ENCODE measurements at places on chromosomes 6 and 20.

- no peak for DNase-seq
Observed at GRCh38 chr6:10733151-10733715, 10.4 kb downstream of the TMEM14C start.

DNA sequence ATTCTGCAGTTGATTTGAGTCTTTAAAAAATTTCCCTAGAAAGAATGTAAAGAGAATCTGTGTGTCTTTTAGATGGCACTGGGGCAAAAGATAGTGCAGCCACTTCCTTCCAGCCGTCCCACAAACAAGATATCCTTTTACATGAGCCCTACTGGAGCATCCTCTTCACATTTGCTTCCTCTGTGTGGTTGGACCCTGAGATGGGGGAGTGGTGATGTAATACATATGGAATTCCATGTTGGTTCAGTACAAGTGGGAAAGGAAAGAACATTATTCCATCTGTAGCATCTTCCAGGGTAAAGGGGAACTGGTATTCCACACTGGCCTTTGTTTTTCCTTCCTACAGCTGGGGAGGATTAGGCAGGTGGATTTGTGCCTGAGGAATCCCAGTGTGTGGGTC is 78.9 kb upstream of the ISM1 start:
- no peak for DNase-seq

DNA sequence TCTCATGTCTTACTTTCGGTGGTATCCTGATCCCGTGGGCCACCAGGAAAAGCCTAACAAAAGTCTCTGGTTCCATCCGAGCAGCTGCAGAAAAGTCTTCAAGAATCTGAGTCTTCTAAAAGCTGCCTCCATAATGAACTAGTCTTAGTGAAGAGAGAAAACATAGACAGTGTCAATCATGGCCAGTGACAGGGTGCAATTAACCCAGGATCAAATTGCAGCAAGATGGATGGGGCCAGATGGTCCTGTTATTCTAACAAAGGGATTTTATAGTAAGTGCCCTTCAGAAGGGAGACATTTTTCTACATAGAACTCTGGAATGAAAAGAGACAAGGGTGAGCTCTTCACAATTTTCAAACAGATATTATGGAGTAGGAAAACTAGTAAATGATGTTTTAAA is 281.6 kb upstream of the ZFP64 start:
- no peak for DNase-seq

GRCh38 chr6:31005249-31006020 is 4.8 kb upstream of the MUC22 start:
- no peak for DNase-seq

DNA sequence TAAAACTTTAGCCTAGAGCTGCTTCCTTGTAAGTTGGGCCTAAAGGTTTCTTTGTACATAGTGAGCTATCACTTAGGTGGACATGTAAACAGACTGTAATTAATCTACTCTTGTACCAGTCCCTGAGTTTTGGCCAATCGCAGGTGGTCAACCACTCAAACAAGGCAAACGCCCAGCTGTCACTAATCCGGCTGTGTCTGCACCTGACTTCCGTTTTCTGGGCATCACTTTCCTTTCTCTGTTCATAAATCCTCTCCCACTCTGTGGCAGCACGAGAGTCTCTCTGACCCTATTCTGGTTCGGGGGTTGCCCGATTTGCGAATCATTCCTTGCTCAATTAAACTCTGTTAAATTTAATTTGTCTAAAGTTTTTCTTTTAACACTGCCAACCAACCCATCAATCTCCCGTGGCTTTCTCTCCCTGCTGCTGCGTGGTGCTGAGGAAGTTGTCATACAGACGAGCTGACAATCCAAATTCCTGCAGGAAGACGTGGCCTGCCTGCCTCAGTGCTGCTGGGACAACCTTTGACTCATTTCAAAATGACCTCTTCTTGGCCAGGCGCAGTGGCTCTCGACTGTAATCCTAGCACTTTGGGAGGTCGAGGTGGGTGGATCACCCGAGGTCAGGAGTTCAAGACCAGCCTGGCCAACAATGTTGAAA is 206.3 kb downstream of the QKI start:
- no peak for DNase-seq

DNA sequence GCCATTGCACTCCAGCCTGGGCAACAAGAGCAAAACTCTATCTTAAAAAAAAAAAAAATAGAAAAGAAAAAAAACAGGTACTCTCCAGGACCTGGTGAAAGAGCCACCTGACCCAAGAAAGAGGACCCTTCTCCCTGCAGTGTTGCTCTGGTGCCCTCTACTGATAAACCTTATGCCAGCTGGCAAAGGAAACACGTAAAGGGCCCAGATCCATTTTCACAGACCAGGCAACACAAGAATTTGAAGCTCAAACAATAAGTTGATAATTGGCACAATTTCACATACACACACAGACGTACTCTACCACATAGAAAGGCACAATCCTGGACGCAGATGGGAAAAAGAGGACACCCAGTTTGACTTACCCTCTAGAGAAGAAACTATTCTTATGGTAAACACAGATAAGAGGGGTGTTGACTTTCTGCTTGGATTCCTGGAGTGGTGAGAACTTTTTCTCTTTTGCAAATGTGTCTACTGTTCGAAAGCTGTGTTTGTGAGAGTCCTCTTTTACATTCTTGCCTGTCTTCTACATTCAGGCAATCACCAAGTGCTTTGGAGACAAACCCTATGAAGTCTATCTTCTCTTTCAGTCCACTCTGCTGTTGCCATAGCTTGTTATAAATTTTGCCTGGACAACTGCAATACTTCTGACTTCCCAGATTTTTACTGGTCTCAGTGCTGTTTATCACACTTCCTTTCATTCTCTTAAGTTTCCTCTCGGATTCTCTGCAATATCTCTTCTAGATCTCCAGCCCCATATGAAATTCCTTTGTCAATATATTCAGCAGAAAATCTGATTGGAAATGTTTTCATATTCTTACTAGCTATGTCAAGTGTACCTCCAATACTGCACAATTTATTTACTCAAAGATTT is 6.4 kb upstream of the SNRPB start:
- no peak for DNase-seq

GRCh38 chr6:45169815-45170214 is 158.3 kb upstream of the RUNX2 start:
- no peak for DNase-seq

All from pons (tissue), 1 donor.